Posterior cingulate gyrus (tissue), 11 donors: ENCODE measurements at places on chromosomes 7 and 10.
A peak's percentile ranks its signal among the peaks of the same experiment; 100 is the strongest.

GRCh38 chr10:100734295-100735086, 10.9 kb upstream of the PAX2 start:
- DNase-seq: no peak

- DNase-seq: peak; percentile 70
Measured at GRCh38 chr7:112411186-112411795, 39.0 kb upstream of the IFRD1 start.

DNA sequence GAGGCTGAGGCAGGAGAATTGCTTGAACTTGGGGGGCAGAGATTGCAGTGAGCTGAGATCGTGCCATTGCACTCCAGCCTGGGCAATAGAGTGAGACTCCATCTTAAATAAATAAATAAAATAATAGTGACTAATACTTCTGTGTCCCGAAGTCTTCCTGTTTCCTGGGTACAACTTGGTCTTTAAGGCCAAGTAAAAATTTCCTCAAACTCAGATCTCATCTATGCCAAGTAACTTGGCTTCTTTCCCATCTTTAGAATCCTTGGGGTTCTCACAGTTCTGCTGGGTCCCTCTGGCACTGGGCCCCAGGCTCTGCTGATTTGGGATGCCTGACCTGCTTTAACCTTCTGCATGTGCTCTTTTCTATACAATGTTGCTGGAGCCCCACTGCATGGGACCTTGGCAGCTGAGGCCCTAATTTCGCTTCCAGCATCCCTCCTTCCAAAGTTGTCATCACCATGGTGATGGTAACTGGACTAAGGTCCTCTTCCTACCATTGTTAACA, 22.7 kb upstream of the AKR1B10 start:
- no peak for DNase-seq

GRCh38 chr7:39565538-39565937, 666 bp upstream of the YAE1 start:
- no peak for DNase-seq

DNA sequence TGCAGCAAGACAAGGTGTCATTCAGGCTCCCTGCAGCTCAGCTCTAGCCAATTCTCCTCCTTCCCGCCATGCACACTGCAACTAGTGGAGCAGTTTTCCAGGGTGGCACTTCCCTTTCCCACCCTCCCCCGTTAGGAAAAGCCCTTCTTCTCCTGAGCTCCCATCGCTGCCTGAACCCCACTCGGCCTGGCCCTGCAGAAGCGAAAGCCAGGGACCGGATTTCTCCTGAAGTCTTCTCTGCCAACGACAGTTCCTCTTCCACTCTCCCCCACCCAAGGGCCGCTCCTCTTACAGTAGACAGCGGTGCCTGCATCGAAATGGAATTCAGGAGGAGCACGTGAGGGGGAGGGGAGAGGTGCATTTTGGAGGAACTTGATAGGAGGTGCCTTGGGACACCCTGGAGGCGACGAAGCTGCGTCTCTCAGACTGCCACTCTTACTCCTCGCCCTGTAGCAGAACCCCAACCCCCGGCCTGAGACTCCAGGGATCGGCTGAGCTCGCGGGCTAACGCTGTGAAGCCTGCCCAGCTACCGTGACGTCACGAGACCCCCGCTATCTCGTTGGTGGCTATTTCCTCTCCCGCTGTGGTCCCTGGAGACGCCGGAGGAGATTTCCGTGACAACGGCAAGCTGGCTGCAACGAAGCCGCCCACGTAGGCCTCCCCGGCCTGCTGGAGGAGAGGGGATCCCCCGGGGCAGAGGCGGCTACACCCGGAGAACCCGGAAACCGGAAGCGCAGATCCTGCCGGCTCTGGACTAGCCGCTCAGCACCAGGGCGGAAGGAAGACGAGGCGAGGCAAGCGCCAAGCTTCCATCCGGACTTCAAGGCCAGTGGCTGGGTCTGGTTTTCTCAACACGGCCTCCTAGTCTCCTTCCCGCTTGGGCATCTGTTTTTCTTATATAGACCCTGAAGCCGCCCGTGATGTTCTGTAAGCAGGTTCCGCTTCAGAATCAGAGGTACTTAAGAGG, 109.7 kb downstream of the RALA start:
- DNase-seq: peak; percentile 98

GRCh38 chr7:31192986-31193385, 140.9 kb downstream of the ADCYAP1R1 start:
- peak; percentile 94 for DNase-seq

DNA sequence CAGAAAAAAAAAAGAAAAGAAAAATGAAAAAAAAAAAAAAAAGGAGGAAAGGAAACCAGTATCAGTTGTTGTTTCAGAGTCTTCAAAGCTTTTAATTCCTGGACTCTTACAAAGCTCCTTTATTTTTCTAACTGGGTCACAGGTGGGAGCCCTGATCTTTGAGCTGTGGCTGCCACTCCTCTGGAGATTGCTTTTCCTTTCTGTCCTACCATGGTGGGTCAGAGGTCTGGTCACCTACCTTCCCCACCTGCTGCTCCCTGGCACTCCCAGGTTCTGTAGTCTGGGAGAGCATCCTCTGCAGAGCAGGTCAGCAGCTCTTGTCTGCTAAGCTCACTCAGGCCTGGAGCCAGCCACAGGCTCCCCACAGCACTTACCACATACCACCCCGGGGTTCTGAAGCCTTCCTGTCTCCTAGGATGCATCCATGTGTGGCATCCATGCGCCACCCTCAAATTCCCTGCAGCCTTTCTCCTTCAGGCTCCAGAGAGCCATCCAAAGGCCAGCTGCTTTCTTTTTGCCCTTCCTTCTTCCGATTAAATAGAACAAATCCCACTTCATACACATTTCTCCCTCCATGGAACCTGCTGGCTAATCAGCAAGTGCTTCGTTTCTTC, 73.2 kb upstream of the TPK1 start:
- DNase-seq: no peak

DNA sequence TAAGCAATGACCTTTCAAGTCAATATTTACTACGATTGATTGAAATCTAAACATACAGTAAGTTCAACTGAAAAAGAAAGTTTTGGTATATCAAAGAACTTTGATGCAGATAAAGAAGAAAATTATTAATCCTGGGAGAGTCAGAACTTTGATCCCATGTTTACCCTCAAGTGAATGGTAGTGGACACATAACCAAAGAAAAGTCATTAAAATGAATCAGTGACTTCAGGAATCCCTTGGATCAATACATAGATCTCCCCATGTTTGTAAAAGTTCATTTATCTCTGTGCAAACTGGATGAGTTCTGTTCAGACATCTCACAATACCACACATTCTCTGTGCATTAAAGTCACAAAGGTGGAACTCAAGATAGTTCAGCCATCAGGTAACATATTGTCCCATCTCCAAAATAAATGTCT, 75.5 kb upstream of the RELN start:
- DNase-seq: no peak

GRCh38 chr7:135650831-135651573, 11.3 kb upstream of the STMP1 start:
- peak; percentile 48 for DNase-seq

DNA sequence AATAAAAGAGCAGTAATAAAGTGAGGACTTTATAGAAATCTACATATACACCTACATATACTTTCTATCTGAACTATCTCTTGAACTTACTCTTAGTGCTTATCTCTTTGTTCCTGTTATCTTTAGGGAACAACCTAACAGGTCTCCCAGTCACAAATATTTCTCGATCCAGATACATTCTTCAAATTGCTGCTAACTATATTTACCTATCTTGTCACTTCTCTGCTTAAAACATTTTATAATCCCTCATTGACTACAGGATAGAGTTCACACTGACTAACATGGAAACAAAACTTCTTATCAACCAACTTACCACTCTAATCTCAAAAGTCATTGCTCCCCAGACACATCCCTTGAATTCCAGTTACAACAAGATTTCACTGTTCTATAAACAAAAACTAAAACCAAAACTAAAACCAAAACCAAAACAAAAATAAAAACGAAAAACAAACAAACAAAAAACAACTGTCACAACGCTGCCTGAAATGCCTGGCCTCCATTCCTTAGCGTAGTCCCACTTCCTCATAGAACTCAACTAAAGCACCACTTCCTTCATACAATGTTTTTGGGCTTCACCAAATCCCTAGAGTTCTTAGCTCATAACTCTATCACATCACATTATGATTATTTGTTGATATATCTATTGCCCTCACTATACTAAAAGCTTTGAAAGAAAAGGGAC, 134.7 kb downstream of the SEMA3D start:
- no peak for DNase-seq

DNA sequence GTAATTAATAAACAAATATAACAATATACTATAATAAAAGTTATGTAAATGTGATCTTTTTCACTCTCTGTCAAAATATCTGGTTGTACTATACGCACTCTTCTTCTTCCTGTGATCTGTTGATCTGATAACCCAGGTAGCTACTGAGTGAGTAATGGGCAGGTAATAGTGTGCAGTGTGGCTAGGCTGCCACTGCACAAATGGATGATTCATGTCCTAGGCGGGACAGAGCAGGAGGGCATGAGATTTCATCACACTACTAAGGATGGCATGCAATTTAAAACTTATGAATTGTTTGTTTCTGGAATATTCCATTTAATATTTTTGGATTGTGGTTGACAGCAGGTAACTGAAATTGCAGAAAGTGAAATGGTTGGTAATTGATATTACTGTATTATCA, 44.5 kb downstream of the TAS2R16 start:
- no peak for DNase-seq

GRCh38 chr7:1228545-1229201, 4.0 kb upstream of the UNCX start:
- DNase-seq: no peak

DNA sequence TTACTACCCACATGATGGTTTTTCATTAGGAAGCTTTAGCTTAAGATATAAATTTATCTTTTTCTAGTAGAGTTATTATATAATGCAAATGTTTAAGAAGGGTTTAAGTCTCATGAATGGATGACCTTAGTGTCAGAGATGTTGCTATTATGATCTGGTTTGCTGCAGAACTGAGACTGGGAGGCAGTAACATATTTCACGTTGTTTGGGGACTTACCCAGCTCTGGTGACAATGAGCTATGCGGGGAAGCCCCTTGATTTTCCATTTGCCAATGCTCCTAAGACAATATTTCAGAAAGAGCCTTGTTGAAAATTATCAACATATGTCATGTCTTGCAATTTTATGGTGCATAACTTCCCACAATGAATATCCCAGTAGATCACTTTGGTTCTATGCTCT, 754.6 kb downstream of the REEP3 start:
- no peak for DNase-seq

GRCh38 chr7:102152672-102153598, 133.7 kb upstream of the SH2B2 start:
- DNase-seq: peak; percentile 28

DNA sequence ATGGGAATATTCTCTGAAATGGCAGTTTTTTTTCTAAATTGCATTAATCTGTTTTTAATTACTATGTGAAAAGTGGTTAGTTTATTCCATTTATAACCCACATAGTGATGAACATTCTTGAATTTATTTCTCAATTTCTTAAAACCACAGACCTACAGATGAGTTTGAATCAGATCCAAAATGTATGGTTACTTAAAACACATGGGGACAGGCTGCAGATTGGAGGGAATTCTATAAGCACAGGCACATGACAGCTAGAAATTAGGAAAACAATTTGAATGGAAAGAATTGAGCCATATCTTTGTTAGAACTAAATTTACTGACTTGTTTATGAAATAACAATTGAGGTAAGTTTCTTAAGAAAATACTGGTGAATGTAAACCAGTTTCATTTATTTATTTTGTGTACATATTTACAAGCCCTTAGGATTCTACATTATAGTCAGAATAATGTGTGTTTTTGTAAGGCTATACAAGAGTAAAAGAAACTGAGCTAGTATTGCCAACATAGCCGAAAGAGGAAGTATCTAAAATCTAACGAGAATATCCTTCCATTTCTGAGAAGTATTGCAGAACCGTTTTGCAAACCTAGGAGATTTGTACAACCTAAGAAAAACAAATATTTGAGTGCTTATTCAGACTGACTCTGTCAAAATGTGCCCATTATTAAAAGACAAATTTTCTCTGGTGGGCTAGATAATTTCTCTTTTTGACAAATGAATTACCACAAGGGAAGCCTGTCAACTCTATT, 434.3 kb upstream of the SEMA3D start:
- no peak for DNase-seq

DNA sequence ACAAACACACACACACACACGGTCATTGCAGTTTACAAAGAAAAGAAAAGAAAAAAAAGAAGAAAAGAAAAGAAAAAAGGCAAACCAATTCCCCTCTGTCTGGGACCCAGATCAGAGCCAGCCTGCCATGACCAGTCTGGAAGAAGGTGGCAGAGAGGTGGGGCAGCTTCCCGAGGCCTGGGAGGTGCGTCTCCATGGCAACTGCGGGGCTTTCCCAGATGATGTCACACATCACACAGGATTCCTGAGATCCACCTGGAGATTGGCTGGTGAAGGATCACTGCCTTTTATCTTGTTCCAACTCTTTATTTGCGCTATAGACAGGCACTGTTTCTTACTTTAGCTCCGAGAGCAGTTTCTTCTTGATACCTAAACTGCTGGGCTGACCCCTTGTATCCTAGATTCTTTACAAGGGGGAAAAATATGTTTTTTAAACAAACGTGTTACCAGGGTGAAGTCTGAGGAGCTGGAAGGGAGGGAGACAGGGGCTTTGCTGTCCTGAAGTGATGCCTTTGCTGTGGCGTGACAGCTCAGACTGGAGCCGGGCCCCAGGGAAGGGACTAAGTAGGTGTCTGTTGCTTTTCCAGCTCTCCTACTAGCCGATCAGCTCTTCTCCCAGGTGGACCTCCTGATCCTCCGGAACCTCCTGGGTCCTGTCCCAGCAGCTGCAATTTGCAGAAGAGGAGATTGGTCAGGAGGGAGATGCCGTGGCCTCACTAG, 298.5 kb downstream of the KLF6 start:
- DNase-seq: no peak

DNA sequence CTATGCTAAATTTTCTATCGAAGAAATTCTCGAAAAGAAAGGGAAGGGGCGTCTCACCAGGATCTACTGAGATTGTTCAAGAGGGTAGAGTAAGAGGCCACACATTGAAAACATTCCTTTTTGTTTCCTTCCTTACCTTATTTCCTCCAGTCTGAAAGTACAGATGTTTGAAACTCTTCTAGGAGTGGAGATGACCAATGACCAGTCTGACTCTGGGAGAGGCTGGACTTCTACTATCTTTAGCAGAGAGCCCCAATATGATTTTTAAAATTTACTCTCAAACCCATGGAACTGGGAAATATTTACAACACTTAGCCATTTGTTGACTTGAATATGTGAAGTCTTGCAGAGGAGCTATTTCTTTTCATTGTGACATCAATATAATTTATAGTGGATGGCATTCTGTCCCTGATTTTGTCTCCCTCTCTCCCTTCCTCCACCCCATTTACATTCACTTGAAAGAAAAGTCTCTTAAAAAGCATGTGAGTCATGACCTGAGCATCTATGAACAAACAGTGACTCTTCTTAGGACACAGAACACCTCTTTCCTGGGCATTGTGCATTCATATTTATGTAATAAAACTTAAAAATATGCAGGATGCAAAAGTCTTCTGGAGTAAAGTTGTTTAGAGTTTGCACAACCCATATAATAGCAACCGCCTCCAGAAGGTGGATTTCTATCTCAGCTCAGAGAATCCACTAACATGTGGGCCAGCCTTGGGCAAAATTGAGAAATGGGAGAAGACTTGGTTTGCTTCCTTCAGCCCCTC, 31.2 kb upstream of the BMPER start:
- DNase-seq: no peak
